ENCODE measurements at places on chromosomes 12 and 14. TPM values are rescaled to one million over a fixed set of nuclear protein-coding genes. Genes with fewer than 3 reads are reported as not detected.

The TUNAR gene
- 0.37 TPM for polyA plus RNA-seq

The CLEC6A gene
- polyA plus RNA-seq, result 0.13 TPM

The SYNE3 gene
- polyA plus RNA-seq, result 2.2 TPM

The CLEC1B gene
- polyA plus RNA-seq, result 0.87 TPM

The DEGS2 gene
- polyA plus RNA-seq, result 9.8 TPM

The OVCH1 gene
- polyA plus RNA-seq, result 0.15 TPM

The RNFT2 gene
- 5.2 TPM for polyA plus RNA-seq

The CCDC88C gene
- polyA plus RNA-seq, result 28.7 TPM

The KLRG1 gene
- polyA plus RNA-seq, result 2.8 TPM

The ATL1 gene
- polyA plus RNA-seq, result 8.8 TPM

The CCDC60 gene
- polyA plus RNA-seq, result not detected

The SLC8A3 gene
- 0.53 TPM for polyA plus RNA-seq

The ASPG gene
- 10.8 TPM for polyA plus RNA-seq

The GLT1D1 gene
- 2.0 TPM for polyA plus RNA-seq
